RPMI8226 (cell line): ENCODE measurements at places on chromosomes 5 and 9.

GRCh38 chr9:81625969-81626368 lies 63.4 kb downstream of the TLE1 start:
- DNase-seq, result no peak

DNA sequence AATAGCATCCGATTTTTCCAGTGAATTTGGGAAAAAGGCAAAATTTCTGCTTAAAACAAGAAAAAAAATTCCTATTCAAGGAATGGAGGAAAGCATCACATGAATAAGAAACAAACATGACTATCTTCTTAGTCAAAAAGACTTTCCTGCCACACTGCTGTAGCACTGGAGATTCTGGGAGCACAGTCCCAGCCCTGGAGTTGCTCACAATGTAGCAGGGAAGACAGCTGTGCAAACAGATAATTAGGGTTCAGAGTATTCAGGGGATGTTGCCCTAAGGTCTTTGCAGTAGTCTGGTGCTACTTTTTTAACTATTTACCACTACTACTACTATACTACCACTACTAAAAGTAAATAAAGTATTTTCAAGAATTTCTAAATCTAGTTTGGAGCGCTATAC lies 86.5 kb downstream of the BNC2 start:
- DNase-seq, result no peak

- no peak for DNase-seq
Observed at GRCh38 chr9:117992006-117992405, 287.8 kb downstream of the TLR4 start.

DNA sequence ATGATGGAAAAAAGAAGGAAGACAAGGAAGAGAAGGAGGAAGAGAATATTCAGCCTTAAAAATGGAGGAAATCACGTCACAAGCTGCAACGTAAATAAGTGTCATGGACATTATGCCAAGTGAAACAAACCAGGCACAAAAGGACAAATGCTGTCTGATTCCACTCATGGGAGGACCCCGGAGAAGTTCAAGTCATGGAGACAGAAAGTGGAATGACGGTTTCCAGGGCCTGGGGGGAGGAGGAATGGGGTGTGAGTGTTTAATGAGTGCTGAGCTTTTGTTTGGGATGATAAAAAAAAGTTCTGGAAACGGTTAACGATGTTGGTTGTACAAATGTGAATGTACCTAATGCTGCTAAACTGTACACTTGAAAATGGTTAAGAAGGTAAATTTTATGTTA lies 439.5 kb downstream of the GADD45G start:
- DNase-seq, result no peak

DNA sequence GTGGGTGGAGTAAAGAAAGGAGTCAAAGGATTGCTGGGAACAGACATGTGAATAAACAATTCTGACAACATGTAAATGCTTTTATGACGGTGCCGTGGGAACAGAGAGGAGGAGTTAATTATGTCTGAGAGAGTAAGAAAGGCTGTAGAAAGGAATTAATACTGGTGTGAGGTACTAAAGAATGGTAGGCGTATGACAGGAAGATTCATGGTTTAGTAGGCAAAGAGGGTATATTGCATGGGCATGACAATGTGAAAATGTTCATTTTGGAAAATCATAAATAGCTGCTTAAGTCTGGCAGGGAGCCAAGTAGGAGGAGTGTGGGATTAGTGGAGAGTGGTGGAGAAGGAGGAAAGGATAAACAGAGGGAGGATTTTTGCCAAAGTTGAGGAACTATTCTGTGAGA lies 19.7 kb downstream of the NAA35 start:
- DNase-seq, result no peak
